ENCODE measurements at places on chromosomes 11 and 22.

DNA sequence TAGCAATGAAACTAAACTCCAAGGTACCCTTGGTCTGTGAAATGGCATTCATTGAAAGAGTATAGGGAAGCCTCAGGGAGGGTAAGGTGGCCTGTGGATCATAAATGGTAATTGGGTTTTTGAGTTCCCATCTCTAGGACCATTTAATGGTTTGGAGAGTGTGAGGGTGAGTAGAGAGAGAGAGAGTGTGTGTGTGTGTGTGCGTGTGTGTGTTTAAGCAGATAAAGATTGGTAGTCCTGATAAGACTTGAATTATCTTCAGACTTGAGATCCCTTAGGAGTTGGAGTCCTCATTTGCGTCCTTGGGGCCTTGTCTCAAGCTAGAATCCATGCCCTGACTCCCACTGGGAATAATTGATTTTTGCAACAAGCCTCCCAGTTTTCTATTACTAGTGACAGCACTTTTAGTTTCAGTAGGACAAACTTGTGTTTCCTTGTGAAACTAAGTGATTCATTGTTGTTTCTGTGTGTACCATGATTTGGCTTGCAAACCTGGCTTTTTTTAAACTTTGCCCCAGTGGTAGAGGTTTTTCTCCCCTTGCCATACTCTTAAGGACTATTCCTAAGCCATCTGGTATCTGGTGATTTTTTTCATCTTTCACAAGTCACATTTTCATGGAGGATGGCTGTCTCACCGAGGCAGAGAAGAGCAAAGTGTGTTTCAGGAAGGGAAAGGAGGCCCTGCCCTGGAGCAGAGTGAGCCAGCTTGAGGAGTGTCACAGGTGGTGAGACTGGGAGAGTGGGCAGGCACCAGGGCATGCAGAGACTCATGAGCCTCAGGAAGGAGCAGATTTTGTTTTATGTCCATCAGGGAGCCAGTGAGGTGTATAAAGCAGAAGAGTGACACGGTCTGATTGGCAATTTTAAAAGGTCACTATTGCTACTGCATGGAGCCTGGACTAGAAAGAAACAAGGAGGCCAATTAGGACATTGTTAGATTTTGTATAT lies 26.7 kb downstream of the ALKBH3 start:
- DNase-seq, result no peak

DNA sequence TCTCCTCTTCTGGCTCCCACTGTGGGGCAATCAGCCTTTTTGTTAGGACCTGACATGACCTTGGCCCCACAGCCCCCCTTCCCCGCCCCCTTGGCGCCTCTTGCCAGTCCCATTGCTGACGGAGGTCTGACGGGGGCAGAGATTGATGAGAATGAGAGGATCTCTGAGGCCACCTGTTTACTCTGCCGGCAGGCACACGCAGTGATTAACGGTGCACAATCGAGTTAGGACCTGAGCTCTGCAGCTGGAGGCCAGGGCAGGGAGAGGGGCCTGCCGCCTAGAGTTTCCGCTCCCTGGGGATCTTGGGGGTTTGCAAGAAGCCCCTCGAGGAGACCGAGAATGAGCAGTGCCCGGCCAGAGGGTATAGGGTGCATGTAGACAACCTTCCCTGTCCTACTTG lies 6.8 kb upstream of the CHRM1 start:
- no peak for DNase-seq

- no peak for DNase-seq
Measured at GRCh38 chr11:131907371-131907770, 537.0 kb downstream of the NTM start.

GRCh38 chr11:92811341-92811740 lies 158.1 kb upstream of the MTNR1B start:
- DNase-seq, result no peak

DNA sequence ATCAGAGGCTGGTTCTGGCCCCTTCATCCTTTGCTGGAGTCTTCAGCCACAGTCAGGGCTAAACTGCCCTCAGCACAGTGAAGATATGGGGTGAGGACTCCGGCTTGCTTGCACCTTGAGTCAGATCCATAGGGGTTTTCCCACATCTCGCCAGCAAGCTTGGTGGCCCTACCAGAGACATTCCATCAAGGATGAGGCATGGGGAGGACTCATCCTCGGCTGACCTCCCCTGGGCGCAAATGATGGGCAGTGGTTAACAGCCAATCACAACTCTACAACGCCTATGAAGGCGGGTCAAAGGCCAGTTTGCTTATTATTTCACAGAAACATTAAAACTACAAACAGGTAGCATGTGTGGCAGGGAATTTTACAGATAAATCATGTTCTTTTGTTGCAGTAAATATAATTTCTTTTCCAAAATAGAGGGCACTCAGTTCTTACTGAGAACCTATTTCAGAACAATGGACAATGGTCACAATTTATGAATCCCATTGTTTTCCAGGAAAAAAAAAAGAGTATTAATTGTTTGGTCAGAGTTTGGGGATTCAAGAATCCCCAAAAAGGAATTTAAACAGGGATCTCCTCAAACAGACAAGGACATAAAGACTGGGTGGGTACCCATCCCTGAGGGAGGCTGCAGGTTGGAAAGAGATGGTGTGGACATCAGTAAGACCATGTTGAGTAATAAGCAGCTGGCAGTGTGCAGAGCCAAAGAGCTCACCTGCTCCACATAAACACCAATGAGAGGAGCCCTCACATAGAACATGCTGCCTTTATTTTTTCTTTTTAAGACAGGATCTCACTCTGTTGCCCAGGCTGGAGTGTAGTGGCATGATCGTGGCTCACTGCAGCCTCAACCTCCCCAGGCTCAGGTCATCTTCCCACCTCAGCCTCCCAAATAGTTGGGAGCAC lies 14.8 kb downstream of the PLAAT3 start:
- DNase-seq, result peak; percentile 88

DNA sequence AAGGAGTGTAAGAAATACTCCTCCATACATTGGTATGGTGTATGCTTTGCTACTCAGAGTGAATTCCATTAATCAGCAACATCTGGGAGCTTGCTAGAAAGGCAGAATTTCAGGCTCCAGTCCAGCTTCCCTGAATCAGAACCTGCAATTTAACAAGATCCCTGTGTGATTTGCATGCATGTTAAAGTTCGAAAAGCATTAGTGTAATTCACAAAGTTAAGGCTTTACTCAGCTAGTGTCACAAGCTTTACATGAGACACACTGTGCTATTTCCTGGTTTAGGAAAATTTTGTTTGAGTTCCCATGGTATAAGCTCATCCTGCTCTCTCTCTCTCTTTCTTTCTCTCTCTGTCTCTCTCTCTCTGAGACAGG lies 37.0 kb upstream of the HEPHL1 start:
- DNase-seq, result no peak

DNA sequence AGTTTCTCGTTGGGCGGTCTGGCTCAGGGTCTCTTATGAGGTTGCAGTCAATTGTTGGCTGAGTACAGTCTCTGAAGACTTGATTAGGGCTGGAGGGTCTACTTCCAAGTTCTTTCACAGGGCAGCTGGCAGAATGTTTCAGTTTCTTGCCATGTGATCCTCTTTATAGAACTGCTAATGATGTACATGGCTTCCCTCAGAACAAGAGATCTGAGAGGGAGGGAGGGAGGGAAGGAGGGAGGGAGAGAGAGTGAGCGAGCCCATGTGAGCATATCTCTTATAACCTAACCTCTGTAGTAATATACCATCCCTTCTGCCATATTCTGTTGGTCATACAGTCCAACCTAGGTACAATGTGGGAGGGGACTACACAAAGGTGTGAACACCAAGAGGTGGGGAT lies 2.7 kb upstream of the CCDC15 start:
- DNase-seq, result no peak

GRCh38 chr11:1082728-1083620 lies 8.3 kb downstream of the MUC2 start:
- no peak for DNase-seq

DNA sequence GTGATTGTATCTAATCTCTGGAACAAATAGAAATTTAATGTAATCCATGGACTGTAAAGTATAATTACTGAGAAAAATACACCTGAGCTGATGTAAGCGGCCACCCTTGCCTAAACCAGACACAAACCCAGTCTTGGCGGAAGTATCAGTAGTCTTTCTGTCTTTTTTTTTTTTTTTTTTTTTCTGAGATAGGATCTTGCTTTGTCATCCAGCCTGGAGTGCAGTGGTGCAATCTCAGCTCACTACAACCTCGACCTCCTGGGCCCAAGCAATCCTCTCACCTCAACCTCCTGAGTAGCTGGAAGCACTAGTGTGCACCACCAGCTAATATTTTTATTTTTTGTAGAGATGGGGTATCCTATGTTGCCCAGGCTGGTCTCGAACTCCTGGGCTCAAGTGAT lies 5.5 kb upstream of the CXCR5 start:
- DNase-seq, result no peak

DNA sequence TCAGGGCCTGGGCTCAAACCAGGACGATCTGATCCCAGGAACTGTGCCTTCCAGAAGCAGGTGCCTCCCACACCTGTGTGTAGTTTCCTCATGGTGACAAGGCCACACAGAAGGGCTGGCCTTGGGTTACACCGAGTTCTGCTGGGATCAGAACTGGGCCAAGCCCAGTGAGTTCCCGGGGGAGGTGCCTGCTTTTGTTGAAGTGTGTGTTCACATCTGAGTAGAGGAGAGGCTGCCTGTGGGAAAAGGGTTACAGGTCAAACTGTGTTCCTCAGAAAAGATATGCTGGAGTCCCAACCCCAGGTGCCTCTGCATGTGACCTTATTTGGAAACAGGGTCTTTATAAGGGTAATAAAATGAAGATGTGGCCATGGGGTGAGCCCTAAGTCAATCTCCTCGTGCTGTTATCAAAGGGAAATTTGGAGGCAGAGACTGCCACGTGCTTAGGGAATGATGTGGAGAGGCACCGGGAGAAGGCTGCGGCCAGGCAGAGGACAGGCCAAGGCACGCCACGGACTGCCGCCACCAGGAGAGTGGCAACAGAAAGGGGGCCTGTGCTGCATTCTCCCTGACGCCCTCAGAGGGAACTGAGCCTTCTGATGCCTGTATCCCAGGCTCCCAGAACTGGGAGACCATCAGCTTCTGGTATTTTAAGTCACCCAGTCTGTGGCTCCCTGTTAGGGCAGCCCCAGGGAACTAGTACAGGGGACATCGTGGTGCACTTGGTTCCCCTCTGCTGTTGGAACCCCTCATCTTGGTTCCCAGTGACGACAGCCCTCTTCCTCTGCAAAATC lies 158.8 kb downstream of the CACNA1I start:
- DNase-seq, result no peak

GRCh38 chr11:46421257-46421880 lies 29.8 kb upstream of the CHRM4 start:
- DNase-seq, result no peak

GRCh38 chr22:35476341-35476740 lies 64.3 kb upstream of the RASD2 start:
- peak; percentile 28 for DNase-seq

DNA sequence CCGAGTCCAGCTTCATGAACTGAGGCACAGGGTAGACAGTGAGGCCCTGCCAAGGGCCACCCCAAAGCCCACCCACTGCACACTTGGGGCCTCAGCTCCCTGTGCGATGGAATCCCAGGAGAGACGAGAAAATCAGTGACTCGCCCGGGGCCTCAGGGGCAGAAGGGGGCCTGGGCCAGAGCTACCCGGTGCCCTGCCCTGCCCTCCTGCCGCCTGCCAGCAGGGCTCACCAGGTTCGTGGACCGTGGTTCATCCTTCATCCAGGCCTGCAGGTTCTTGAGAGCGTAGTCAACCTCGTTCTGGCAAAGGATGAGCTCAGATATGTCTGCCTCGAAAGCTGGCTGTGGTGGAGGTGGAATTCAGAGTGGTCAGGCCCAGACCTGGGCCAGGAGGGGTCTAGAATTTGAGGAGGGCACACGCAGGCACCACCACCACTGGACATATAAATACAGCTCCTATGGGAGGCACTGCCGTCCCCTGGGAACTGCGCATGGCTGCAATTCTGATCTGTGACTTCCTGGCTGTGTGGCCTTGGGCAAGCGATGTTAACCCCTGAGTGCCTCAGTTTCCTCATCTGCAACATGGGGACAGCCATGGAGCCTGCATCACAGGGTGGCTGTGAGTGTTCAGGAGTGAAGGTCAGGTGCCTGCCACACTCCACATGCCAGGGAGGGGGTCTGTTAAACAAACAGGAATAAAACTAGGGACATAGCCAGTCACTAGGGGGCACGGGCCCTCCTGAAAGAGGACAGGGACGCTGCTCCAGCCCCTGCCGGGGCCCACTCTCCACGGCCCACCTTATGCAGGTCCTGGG lies 7.5 kb downstream of the ALDH3B2 start:
- no peak for DNase-seq

DNA sequence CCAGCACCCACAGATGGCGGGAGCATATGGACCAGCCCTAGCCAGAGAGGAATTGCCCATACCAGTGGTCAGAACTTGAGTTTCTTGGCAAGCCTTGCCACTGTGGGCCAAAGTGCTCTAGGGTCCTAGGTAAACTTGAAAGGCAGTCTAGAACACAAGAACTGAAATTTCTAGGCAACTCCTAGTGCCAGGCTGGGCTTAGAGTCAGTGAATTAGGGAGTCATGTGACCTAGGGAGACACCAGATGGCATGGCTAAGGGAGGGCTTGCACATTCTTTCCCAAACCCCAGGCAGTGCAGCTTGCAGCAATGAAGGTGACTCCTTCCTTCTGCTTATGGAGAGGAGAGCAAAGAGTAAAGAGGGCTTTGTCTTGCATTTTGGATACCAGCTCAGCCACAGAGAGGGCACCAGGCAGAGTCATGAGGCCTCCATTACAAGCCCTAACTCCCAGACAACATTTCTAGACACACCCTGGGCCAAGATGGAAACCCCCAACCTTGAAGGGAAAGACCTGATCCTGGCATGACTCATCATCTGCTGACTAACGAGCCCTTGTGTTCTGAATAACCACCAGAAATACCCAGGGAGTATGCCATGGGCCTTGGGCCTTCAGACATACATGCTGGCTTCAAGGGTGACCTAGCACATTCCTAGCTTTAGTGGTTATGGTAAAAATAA lies 19.2 kb upstream of the OR56A3 start:
- DNase-seq, result no peak

DNA sequence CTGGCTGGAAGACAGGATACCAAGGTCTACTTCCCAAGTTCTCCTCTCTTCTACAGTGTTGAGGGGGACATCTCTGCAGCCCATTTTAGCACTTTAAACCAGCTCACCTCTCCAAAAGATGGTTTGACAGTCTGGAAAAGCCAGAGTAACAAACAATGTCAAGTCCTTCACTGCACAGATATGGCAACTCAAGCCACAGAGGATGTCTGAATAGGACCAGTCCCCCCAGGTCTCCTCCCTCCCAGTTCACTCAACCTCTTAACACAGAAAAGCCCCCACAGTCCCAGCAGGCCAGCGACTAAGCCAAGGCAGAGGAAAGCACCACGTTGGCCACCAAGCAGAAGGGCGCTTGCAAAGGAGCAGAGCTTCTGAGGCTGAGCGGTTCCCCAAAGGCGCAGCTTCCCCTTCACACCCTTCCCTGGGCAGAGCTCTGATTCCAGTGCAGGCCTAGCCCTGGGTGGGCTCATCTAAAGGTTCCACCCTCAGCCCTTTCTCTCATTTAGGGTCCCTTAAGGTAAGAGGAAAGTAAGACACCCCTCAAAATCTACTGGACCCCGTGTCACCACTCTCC lies 62.7 kb downstream of the PAK1 start:
- peak; percentile 15 for DNase-seq

DNA sequence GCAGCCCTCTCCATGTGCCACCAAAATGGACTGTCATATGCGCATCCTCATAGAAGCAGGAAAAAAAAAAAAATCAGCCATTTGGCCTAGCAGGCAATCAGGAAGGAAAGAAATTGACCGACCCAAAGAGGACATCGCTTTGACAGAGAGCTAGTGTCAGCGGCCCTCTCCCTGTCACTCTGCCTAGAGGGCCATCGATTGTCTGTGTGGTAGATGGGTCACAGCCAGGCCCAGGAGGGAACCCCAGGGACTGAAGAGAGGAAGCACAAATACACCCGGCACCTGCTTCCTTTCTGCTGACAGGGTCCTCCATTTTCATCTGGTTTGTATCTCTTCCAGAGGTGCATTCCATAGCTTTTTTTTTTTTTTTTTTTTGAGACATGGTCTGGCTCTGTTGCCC lies 21.8 kb downstream of the VPS37C start:
- DNase-seq, result no peak
